ENCODE measurements at places on chromosomes 7 and 10.

DNA sequence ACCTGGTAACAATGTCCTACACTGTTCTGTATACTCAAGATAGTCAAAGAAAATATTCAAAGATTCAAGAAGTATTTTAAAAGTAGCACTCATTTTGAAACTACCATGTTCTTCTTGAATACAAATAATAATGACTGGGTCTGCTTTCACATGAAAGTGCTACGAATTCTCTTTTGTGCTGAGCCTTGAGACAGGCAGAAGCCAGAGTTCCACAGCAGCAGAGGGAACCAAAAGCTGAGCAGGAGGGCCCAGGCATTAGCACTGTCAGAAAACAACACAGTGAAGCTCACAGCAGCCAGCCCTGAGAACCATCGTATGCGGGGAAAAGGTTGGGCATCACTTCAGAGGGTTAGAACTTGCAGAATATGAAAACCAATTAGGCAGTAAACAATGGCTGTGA lies 38.9 kb downstream of the ANKMY2 start:
- DNase-seq = no peak

GRCh38 chr10:33129996-33130386 lies 172.0 kb upstream of the ITGB1 start:
- DNase-seq = no peak

DNA sequence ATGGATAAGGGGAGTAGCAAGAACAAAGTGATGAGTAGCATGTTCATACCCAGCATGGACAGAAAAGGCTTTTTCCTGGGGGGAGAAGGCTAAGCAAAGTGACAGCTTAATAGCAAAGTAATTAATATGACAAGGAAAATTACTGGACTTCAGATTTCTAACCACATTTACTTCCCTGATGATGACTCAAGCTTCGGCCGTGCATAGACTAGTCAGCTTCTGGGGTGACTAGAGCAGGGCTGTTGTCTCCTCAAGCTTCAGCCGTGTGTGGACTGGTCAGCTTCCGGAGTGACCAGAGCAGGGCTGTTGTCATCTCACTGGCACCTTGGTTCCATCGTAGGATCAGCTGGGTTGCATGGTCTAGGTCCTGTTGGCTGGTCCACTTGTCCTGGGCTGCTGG lies 2.1 kb upstream of the ZNF117 start:
- no peak for DNase-seq

DNA sequence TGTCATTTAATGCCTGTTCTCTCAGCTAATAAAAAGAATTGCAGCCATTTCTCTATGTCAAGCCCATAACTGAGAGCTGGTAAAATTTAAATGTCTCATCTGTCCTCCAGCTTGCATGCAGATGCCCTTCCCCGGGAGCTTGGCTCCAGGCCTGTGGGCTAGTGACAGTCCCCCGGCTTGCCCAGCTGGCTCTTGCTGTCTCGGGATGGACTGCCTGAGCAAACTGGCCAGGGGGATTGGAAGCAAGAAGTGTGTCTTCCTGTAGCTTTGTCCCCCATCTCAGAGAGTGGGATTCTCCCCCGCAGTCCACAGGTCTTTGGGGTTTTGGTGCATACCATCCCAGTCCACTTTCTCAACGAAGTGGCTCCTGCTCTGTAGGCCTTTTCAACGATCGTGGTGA lies 53.9 kb upstream of the HMX3 start:
- DNase-seq = no peak

- no peak for DNase-seq
Measured at GRCh38 chr7:84548366-84549365, 354.1 kb upstream of the SEMA3A start.

DNA sequence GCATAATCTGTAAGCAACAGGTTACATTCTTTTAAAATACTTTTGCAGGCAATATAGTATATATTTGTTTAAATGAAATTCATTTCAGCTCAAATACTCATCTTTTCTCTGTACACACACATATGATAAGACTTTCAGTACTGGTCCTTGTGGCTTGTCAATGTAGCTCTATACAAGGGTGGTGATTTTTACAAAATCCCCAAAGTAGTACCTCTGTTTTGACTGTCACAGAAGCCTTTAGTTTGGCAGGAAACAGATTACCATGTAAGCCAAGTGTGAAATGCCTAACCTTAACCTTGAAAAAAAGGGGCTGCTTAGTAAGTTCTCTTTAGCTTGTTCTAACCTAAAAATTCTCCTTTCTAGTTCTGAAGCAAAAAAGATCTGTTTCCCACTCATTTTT lies 87.9 kb downstream of the KCND2 start:
- DNase-seq = no peak

DNA sequence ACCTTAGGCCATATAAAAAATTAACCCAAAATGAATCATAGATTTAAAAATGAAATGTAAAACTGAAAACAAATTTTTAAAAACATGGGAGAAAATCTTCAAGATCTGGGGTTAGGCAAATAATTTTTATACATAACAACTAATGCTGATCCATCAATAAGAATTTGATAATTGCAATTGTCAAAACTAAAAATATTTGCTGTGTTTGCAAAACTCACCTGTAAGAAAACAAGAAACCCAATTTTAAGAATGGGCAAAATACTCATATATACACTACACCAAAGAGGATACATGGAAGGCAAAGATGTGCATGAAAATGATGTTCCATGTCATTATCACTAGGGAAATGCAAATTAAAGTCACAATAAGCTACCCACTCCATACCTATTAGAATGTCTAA lies 194.8 kb upstream of the NRP1 start:
- DNase-seq = no peak
